ENCODE measurements at places on chromosomes 3 and 15.

DNA sequence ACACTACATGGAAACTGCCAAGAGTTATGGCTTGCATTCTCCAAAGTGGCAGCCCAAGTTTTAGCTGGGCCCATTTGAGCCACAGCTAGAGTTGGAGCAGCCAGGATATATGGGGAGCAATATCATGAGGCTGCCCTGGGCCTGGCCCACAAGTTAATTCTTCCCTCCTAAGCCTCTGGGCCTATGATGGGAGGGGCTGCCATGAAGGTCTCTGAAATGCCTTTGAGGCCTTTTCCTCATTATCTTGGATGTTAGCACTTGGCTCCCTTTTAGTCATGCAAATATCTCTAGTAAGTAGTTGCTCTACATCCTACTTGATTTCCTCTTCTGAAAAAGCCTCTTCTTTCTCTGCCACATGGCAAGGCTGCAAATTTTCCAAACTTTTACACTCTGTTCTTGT lies 257.5 kb upstream of the CHRM5 start:
- DNase-seq: no peak

DNA sequence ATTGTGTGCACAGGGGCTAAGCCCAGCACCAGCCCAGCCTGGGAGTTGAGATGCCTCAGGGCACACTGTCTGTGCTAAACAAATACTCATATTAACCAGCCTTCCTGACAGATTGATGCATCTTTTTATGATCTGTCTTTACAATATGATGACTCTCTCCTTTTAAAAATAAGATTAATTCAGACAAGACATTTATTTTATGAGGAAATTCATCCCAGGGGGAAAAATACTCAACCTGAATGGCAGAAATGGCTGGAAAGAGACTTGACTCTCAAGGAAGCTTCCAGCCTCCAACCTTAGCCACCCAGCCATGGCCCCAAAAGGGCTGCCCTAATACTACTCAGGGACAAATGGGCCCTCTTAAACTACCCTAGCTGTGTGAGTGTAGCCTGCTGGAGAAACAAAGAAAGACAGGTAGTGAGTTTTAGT lies 46.9 kb downstream of the NOX5 start:
- no peak for DNase-seq

DNA sequence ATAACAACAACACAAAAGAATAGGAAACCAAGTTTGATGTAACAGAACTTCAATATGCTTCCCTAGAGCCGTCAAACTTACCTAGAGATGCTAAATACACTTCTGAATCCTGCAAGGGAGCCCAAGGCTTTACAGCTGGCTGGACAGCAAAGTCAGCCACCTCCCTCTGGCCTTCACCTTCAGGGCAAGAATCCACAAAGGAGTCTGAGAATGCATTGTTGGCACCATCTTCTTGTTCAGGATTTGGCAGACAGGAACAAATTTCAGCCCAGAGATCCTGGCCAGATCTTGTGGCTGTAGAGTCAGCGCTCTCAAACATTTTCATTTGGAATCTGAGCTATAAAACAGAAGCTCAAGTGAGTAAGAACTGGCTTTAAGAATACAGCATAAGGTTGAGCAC lies 2.2 kb downstream of the CCDC32 start:
- no peak for DNase-seq

- no peak for DNase-seq
Observed at GRCh38 chr3:184801241-184801785, 10.7 kb upstream of the VPS8 start.

- DNase-seq: no peak
Observed at GRCh38 chr15:31478702-31479221, 152.1 kb downstream of the KLF13 start.

DNA sequence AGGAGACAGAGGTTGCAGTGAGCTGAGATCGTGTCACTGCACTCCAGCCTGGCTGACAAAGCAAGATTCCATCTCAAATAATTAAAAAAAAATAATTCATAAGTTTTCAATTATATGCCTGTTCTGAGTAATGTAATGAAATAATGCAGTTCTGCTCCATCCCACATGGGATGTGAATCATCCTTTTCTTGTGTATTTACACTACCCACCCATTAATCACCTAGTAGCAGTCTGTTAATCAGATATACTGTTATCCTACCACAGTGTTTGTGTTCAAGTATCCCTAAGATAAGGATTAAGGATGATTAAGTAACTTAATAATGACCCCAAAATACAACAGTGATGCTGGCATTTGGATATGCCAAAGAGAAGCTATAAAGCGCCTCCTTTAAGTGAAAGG lies 38.8 kb downstream of the PIGB start:
- DNase-seq: no peak

DNA sequence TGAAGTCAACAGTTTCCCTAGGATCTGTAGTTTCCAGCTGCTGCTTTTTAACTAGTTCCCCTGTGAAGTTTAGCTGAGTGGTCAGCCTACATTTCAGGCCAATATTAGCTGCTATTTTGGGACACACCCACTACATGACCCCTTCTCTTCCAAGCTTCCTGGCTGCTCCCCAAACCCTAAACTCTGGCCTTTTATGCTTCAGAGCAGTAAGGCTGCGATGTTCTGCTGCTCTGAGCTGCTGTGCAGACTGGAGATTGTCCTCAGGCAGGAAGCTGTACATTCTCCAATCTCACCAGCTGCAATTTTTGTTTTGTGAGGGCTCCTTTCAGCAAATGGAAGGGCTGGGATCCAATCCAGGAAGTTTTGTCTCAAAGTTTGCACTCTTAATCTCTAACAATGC lies 48.0 kb upstream of the WDR72 start:
- DNase-seq: no peak

- DNase-seq: peak; percentile 66
Observed at GRCh38 chr3:168165390-168166269, 69.9 kb upstream of the GOLIM4 start.

- DNase-seq: no peak
Observed at GRCh38 chr3:16658004-16658924, 53.0 kb upstream of the DAZL start.

DNA sequence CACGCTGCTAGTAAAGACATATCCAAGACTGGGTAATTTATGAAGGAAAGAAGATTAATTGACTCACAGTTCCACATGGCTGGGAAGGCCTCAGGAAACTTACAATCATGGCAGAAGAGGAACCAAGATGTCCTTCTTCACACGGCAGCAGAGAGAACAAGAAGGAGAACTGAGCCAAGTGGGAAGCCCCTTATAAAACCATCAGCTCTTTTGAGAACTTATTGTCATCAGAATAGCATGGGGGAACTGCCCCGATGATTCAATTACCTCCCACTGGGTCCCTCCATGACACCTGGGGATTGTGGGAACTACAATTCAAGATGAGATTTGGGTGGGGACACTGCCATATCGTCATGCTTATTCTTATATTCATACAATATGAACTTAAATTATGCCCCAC lies 49.0 kb downstream of the DUT start:
- peak; percentile 13 for DNase-seq

GRCh38 chr3:4751502-4752101 lies 227.6 kb upstream of the BHLHE40 start:
- DNase-seq: peak; percentile 73

Data from inflammatory macrophage treated with lipopolysaccharide for 1 hour (primary cell).